ENCODE measurements at places on chromosomes 7 and 10.

GRCh38 chr7:73342645-73343044, 14.7 kb downstream of the FKBP6 start:
- DNase-seq, result no peak

DNA sequence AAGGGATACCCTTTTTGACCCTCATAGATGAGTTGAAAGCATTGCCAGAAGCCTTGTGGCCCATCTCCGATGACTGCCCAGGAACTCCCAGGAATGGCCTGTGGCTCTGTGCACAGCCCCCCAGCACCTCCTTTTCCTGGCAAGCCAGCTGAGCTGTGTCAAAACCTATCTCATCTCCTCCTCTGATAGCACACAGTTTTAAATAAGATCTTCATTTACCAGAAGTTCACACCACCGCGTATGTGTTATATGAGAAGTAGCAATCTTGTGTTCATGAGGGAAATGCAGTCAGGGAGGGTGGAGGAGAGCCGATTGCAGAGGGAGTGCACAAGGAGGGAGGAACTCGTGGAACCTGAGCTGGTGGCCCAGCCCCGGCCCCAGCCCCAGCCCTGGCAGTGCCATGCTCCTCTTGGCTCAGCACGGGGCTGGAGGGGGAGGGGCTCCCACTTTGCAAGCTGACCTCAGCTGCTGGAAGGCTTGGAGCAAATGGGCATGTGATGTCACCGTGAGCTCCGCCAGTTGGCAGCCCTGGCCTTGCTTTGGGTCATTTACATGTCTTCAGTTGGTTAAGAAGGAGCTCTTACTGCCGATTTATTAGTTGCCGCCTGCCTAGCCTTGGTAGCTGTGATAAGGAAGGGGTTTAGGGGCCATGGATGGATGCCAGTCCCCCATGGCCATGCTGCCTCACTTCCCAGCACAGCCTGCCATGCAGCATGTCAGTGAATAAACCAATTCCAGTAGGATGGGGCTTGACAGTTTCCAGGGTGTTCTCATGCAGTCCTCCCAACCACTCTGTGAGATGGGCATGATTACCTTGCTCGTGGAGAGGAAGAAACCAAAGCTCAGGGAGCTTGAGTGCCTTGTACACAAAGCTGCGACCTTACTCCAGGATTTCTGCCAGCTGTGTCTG, 20.0 kb downstream of the UNC5B start:
- DNase-seq, result no peak

DNA sequence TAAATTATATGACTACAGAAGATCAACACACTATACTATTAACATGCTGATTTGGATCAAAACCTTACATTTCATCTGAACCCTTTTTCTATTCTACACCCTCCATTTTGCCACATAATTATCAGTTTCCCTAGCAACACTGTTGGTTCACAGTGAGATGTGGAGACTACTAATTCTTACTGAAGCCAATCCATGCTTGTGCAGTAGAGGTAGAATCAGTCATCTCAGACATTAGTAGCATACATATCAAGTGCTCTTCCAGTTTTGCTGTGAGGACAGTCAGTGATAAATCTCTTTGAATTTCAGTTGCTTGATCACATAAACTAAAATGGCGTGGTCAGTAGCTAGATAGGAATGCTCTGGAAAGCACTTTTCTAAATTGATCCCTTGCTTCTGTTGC, 70.3 kb downstream of the PON1 start:
- no peak for DNase-seq

GRCh38 chr10:88281592-88282347, 301.3 kb downstream of the RNLS start:
- DNase-seq, result no peak
